ENCODE measurements at places on chromosomes 6 and 20. TPM values are rescaled to one million over a fixed set of nuclear protein-coding genes. Genes with fewer than 3 reads are reported as not detected.

MAPK14 gene
- 52.5 TPM for polyA plus RNA-seq

GJA10 gene
- not detected for polyA plus RNA-seq

- DNase-seq: no peak
These were observed 125.9 kb downstream of the OGFRL1 start for GRCh38 chr6:71414486-71414885.

- DNase-seq: no peak
These were observed 2.4 kb upstream of the FOXA2 start for GRCh38 chr20:22586645-22587310.

DNA sequence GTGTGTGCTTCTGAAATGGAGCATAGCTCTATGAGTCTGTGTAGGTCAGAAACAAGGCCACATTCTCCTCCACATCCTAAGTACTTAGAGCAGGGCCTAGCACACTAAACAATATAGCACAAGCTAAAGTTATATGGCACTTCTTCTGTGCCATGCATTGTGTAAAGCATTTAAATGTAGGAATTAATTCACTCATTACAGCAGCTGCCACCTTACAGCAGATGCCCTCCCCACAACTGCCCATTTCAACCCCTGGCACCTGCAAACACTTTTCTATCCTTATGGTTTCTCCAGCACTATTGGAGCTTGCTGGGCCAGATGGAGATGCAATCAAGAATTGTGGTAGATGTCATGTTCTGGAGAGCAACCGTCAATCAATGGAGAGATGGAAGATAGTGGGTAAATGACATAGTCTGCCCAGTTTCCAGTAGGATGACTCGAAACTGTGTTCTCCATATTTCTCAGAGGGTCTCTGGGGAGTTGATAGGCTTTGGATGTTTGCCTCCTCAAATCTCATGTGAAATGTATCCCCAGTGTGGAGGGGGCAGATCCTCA, 373.7 kb downstream of the DOK5 start:
- no peak for DNase-seq

DNA sequence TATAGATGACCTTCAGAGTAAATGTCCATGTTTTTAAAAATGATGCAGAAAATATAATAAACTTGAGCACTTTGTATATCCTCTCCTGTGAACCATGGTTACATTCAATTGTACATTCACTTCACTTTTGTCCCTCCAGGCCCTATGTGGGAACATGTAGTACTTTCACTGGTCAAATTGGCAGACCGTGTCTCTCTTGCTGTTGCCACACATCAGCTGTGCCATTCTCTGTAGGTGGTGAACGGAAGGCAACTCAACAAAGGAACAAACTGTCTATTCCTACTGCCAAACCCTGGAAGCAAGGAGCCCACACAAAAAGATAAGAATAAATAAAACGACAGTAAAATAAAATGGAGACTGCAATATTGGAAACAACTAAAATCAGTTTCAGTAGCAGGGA, 2.0 kb downstream of the ROS1 start:
- DNase-seq: no peak

DNA sequence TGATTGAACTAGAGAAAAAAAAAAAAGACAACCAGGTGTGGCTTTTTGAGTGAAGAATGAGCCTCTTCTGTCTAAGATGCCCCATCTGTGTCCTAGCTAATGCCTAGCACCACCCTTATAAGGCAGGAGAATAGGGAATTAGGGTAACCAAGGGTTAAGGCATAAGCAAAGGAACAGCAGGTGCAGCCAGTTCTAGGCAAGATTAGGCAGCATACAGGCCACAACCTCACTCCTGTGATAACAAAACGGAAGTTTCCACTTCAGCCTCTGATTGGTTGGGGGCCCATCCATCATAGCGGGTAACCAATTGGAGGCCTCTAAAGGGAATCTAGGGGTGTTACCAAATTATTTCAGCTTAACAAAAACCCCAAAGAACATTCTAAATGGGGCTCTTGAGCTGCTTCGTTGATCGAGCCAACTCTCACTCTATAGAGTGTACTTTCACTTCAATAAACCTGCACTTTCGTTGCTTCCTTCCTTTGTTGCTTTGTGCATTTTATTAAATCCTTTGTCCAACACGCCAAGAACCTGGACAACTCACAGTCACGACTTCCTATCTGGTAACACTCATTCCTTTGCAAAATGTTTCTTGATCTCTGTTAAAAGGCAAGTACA, 61.9 kb upstream of the TAGAP start:
- DNase-seq: peak; percentile 75

GRCh38 chr20:59809630-59810448, 123.6 kb downstream of the SYCP2 start:
- no peak for DNase-seq
